ENCODE measurements at places on chromosomes 7 and 10.

DNA sequence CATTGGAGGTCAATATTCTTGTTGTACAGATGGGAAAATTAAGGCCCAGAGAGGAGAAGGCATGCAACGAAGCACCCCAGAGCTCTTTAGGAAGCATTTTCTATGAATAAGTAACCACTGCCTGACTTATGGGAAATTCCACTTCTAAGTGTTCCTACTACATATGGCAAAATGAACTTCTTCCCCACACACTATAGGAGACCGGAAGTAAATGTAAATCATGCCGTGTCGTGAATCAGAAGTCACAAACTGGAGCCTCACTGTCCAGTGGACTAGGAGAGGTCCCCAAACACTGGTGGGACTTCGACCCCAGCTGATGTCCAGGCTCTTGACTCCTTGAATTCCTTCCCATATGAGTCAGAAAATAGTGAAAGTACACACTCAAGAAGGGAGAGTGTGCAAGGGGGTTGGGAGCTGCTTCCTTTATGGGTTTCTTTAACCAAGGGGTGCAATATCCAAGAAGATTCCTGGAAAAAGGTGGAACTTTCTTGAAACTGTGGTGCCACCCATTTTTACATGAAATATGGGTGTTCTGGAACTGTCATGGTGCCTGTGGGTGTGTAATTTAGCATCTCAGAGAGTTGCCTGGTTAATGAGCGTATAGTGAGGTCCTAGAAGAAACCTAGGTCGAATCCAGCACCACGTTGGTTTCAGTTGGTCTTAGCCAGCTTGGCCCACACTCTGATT lies 6.7 kb downstream of the RASSF4 start:
- no peak for DNase-seq

- no peak for DNase-seq
Observed at GRCh38 chr10:69486922-69487730, 35.9 kb downstream of the TSPAN15 start.

DNA sequence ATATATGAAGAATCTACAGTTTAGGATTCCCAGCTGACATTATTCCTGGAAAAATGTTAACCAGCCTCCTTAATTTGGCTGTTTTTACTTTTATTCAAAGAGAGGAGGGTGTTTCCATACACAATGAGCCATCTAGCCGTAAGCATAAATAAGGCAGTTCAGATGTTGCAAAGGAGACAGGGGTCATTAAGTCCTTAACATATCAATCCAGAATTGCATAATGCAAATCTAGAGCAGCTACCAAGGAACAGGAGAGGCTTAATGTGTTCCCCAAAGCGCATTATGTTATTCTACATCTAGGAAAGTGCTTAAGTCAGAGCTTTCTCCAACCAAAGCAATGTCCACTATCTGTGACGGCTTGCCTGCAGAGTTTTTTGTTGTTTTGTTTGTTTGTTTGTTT lies 32.4 kb upstream of the TCF7L2 start:
- DNase-seq, result no peak

- DNase-seq, result no peak
Observed at GRCh38 chr7:47354071-47354470, 227.8 kb downstream of the TNS3 start.

GRCh38 chr10:123838596-123839310 lies 52.9 kb downstream of the CPXM2 start:
- DNase-seq, result no peak

GRCh38 chr7:136937436-136937835 lies 69.0 kb downstream of the CHRM2 start:
- no peak for DNase-seq

DNA sequence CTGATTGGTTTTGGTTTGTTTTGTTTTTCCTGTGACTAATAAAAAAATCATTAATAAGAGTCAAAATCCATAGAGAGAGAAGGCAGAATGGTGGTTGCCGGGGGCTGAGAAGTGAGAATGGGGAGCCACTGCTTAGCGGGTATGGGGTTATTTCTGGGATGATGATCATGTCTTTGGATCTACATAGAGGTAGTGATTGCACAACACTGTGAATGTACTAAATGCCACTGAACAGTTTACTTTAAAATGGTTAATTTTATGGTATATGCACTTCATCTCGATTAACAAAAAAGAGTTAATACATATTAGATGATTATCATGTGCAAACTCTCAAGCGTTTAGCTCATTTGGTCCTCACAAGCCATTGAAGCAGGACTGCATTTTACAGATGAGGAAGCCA lies 342.9 kb downstream of the ELMO1 start:
- DNase-seq, result no peak

DNA sequence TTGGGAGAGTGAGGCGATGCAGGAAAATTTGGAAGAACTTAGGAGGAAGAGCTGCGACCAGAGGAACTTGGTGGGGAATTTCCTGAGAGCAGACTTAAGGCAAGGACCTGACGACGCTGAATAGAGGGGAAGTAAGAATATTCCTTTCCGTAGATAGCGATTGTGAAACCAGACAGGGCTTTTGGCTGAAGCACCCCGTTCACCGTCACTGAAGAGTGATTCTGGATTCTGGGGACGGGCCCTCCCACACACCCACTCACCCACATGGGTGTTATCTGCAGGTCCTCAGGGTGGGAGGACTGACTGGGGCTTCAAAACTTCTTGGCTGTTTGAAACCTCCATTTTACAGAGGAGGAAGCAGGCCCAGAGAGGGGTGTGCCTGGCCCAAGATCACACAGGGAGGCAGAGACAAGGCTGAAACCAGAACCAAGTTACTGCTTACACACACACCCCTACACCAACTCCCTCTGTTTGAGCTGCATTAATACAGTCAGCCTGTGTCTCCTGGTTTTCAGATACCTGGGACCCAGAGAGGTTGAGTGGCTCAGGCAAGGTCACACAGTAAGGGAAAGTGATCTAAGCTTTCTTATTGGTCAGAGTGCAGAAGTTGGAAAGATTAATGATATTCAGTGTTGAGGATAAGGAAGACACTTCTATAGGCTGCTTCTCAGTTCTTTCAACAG lies 37.2 kb upstream of the CDH23 start:
- DNase-seq, result no peak

GRCh38 chr7:116235380-116235779 lies 25.0 kb downstream of the TES start:
- DNase-seq, result no peak

DNA sequence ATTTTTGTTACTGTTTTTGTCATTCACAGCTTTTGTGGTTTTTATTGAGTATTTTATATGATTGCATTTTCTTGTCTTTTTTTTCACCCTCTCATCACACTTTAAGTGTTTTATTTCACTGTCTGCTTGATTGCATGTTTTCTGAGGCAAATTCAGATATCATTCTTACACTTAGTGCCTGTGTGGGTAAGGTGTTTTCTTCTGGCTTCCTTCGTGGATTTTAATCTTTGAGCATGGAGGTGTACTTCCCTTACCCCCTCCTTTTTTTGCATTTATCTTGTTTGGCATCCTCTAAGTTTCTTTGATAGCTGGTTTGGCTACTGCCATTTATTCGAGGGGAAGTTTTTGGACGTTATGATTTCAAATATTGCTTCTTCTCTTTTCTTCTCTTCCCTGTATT lies 127.9 kb downstream of the MLLT10 start:
- no peak for DNase-seq

GRCh38 chr10:133009218-133009950 lies 67.0 kb upstream of the CFAP46 start:
- DNase-seq, result no peak

DNA sequence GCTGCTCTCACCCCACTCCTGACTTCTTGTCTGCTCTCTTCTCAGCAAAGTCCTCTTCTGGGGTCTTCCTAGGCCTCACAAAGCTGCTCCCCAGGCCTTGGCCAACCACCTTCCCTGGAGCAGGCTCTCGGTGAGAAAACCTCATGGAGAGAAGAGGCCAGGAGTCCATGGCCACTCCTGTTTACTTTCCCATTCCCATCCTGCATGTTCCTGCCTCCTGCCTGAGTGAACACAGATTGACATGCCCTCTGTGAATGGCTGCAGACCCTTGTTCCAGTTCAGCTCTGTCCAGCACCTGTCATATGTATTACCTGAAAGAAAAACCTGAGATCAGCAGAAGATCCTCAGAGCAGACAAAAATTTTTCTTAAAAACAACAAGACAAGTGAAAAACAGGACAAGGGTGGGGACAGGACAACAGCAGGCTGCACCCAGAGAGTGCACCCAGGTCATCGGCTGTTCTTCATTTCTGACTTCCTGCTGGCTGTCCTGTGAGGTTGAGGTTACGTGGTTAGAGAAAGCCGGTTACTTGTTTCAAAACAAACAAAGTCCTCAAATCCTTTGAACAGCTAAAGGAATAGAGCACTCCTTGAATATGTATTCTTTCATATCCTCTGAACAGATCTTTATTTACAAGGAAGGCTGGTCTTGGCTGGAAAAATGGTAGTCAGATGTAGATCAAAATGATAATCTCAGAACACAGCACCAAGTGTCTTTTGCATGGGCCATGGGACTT lies 34.0 kb upstream of the DLD start:
- DNase-seq, result no peak

DNA sequence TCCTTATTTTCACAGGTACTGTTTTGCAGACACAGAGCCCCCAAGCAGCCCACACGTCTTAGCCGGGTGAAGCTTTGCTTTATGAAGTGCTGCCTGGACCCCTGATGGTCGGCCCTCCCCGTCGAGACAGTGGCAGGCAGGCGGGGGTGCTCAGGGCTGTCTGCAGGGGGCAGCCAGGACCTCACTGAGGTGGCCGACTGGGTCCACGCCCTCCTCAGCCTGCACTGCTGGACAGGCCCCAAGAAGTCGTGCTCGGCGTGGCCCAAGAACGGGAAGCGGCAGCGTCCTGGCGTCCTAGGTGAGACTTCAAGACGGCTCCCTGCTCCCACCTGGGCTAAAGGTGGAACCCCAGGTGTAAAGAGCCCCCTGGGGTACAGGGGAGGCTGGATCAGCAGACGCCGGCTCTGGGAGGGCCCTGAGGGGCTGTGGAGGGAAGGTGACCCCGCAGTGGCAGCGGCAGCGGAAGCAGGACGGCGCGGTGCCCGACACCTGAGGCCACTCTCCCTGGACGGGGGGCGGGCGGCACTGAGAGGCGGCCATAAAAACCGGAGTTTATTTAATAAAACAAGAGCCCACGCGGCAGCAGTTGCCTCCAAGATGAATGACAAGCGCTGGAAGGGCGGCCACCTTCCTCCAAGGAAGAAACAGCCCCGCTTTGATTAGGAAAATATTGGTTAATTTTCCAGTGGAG lies 179.4 kb downstream of the ELFN1 start:
- DNase-seq, result no peak

DNA sequence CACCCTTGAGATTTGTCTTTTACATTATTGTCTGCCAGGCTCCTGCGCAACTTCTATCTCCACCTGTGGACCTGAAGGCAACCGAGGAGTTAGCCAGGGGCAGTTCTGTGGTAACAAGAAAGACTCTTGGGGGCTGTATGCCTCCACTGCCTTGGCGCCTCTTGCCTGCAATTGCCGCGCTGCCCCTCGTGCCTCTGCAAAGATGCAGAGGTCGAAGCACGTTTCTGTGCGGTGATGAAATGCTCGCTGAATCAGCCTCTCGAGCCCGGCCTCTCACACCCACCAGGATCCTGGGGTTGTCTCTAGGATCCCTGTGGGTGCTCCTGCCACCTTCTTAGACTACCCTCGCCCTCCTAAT lies 486 bp upstream of the LHFPL3 start:
- no peak for DNase-seq

- DNase-seq, result no peak
Observed at GRCh38 chr10:125231813-125232475, 71.6 kb upstream of the CTBP2 start.

DNA sequence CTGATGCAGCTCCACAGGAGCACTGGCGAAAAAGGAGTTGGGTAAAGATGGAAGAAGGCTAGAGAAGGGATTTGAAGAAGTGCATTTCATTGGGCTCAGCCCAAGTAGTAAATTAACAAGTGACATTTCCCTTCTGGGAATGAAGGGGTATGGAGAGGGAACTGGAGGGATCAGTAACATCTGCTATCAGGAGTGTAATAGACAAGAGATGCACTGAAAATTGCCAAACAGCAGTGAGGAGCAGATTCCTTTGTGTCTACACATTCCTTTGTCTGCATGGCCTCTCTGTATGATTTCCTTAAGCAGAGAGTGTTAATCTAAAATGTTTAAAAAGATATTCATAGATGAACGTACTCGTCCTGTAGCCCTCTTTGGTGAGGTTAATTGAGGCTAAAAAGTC lies 148.2 kb upstream of the FERD3L start:
- DNase-seq, result no peak

DNA sequence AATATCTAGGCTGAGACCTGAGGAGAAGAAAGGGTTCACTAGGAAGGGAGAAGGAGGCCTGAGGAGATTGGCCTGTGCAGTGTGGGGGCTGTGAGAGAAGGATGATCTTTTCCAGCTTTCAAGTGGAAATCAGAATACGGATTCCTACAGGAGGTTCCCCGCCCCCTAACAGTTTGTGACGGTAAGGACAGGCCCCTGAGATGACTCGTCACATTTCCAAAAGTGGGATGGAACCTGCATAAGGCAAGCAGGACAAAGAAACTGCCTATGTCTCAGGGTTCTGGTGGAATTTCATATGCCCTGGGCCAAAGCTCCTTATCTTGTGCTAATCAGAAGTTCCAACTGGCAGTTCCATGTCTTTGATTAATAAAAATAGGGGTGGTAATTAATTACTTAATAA lies 275.6 kb downstream of the SNX10 start:
- no peak for DNase-seq

- no peak for DNase-seq
Observed at GRCh38 chr10:21614000-21614399, 80.0 kb downstream of the MLLT10 start.

DNA sequence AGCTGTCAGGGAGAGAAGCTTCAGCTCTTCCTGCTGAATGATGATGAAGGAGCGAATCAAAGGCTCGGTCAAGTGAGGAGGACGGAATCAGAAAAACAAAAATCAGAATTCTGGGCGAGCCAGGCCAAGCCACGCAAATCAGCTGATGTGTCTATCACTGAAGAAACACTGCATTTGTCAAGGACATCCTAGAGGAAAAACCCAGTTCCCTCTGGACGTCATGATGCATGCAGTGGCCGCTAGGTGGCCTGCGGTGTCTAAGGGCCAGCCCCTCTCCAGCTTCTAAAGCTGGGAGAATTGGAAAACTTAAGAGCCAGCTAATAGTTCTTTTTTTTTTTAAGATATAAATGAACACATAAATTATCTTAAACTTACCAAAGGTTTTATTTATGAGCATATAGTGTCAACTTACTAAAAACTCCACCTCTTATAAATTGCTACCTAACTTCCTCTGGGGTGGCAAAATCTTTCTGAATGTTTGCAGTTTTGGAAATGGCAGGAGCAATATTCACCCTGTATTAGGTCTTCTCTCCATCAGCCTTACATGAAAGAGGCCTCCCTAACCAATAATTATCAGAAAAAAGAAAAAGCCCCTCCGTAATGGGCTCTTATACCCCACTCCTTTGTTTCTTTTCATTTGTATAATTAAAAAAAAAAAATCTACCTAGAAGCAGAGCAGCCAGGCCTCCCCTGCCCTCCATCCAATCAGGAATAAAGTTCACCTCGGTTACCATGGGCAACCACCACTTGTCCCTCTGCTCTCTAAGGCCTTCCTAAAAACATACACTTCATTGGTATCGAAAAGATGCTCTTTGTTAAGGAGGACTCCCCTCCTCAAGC lies 186.8 kb downstream of the USP6NL start:
- DNase-seq, result peak; percentile 55
